ENCODE measurements at places on chromosomes 2 and 18.

DNA sequence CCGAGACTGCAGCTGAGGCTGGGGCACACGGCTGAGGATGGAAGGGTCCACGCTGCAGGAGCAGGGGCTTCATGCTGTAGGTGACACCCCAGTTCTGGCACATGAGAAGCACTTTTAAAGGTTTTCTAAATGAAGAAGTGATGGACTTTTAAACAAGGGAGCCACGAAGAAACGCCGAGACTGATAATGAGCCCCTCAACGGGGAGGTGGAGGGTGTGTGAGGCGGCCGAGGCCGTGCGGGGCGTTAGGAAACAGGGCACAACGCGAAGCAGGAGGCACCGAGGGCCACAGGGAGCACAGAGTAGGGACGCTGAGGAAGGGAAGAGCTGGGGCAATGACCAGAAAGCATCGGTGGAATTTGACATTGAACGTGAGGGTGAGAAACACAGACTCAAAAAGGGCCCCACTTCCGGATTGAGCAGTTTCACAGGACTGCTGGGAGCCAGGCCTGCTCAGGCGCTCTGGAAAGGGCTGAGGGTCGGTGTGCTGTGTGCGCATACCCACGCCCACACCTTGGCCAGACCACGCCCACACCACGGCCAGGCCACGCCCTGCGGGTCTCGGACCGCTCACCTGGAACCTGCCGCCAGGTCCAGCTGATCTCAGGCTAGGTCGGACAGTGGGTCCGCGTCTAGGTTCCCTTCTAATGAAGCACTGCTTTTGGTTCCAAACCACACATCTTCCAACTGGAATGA, 115.7 kb downstream of the GYPC start:
- DNase-seq = no peak

GRCh38 chr2:177123048-177123447, 89.5 kb upstream of the HNRNPA3 start:
- no peak for DNase-seq

GRCh38 chr2:197156771-197157170, 153.8 kb downstream of the ANKRD44 start:
- no peak for DNase-seq

GRCh38 chr2:237593596-237594320, 3.2 kb upstream of the RAB17 start:
- no peak for DNase-seq

- peak; percentile 72 for DNase-seq
Observed at GRCh38 chr2:55014962-55015939, 35.0 kb downstream of the RTN4 start.

DNA sequence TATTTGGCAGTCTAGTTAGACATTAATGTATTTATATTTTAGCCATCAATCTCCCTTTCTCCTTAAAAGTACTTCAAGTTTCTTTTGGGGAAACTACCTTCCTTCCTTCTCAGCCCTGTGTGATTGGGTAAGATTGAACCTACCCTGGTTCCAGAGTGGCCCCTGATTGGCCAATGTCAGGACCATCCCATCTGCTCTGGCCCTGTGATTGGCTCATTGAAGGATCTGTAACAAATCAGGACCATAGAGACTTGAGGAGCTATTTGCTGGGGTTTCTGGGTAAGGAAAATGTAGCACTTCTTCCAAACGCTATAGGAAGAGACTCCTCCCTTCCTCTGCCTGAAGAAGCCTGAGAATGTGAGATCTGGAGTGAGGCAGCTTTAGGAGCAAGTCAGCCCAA, 59.3 kb downstream of the AQP4 start:
- DNase-seq = no peak

DNA sequence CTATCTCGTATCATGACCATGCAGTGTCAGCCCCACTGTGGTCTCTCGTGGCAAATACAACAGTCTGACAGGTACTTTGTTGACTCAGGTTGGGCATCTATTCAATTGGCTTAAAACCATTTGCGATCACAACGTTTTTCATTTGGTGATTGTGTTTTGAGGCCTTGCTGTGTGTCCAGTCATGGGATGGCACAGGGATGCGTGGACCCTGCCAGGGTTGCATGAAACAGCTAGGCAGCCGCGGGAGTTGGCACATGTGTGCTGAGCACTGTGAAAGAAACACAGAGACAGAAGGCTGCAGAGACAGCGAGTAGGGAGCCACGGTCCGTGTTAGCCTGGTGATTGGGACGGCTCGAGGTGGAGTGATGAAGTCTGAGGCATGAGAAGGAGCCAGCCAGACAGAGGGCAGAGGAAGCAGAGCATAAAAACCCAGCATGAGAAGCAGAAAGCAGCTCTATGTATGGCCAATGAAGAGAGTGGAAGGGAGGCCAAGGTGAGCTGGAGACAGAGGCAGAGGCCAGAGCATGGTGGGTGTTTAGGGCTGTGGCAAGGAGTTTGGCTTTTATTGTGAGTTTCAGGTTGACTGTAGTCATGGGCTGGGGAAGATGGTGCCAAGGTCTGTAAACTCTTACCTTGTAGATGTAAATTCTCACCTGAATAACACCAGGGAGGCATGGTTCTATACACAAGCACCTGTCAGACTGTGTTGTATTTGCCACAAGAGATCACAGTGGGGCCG, 31.8 kb upstream of the IL1R1 start:
- no peak for DNase-seq

DNA sequence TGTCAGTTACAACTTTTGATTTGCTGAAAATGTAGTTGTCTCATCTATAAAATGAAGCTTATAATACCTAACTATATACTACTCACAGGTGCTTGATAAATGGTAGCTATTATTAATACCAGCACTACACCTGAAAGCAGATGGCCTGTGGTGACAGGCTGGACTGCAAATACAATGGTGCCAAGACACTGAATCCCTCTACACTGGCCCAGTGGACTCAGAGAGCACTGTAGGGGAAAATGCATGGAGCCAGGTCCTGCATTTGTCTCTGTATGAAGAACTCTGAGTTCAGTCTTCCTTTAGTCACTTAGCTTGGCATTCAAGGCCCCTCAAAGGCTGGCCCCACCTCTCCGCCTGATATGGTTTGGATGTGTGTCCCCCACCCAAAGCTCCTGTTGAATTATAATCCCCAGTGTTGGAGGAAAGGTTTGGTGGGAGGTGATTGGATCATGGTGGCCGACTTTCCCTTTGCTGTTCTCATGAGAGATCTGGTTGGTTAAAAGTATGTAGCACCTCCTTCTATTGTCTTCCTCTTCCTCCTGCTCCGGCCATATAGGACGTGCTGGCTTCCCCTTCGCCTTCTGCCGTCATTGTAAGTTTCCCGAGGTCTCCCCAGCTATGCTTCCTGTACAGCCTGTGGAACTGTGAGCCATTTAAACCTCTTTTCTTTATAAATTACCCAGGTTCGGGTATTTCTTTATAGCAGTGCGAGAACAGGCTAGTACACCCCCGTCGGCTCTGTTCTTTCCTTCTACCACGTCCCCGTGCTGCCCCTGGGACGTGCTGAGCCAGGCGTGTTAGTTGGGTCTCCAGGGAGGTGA, 11.1 kb upstream of the NTSR2 start:
- no peak for DNase-seq

DNA sequence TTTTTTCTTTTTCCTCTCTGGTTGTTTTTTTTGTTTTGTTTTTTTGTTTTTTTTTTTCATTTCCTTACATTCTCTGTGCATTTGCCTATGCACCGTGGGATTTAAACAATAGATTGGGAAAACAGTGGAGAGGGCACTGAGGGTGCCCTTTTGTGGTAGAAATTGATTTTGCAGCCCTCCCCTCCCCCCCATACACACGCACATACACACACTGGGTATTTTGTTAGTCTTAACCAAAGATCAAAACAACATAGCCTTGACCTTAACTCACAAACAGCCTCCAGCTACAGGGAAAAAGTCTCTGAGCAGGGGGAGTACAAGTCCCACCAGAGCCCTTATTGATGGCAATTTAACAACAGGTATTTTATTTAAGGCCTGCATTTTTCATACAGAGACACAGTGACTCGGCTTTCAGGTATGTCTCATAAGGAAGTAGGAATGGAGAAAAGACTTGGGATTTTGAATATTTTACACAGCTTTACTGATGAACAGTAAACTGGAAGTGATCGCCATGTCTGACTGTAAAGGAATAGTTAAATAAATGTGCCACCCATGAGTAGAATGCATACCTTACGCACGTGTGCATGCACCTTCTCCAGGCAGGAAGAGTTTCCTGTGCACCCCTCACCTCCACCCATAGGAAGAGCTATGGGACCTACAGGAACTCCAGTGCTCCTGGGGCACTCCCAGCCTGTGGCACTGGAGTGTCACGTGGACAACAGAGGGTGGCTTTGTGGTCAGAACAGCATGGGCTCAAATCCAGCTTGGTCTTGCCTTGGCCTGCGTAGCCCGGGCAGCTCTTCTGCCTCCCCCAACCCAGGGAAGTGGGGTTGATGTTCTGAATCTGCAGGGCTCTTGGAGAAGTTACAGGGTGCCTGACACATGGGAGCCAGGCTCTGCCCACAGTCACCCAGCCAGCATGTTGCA, 266.4 kb downstream of the ANAPC1 start:
- DNase-seq = peak; percentile 54

- no peak for DNase-seq
Observed at GRCh38 chr18:35495536-35496314, 2.0 kb downstream of the INO80C start.

DNA sequence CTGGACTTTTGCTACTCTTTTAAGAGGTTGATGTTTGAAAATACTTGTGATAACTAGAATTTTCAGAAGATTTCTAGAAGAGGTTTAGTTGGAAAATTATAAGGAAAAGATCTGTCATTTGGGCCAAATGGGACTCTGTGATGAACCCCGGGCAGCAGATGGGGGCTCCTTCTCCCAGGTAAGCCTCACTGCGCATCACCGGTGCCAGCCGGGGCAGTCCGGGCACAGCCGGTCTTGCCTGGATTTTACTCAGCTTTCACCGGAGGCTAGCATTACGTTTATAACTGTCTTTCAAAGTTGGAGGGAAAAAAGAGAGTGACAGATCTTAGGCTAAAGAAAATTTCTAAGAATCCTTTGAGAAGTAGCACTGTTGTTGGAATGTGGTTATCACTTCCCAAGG, 97.4 kb upstream of the B3GNT7 start:
- DNase-seq = no peak

DNA sequence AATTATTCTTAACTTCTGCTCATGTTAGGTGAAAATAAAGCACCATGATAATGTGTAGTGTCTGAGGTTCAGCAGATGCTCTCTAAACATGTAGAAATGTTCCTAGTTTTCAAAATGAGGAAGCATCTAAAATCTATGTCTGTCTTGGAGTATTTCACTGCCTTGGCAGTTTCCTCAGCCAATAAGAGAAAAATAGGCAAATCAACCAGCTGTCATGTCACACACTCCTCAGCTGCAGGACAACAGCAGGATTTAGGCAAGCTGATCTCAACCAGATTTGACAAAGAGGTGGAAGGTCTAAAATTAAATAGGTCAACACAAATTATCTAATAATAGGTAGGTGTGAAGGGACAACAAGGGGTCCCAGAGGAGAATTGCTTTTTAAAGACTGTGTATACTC, 164.1 kb upstream of the BOD1L2 start:
- peak; percentile 39 for DNase-seq

GRCh38 chr2:65175894-65176530, 46.1 kb upstream of the RAB1A start:
- no peak for DNase-seq

GRCh38 chr2:66001538-66001937, 433.4 kb upstream of the MEIS1 start:
- no peak for DNase-seq

DNA sequence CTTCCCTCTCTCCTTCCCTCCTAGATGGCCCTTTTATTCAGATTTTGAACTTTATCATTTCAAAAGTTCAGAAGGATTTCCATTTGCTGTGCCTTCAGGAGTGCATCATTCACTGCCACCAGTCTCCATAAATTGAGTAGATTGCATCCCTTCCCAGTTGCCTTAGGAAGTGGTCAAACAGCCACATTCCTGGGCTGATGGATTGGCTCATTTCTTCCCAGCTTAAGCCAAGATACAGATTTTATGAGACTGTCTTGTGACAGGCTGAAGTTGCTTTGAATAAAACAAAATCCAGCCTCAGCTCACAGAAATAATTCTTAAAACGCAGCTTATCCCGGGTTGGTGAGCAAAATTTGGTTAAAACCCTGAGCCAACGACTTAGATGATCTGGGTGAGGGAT, 9.8 kb downstream of the NRP2 start:
- no peak for DNase-seq

DNA sequence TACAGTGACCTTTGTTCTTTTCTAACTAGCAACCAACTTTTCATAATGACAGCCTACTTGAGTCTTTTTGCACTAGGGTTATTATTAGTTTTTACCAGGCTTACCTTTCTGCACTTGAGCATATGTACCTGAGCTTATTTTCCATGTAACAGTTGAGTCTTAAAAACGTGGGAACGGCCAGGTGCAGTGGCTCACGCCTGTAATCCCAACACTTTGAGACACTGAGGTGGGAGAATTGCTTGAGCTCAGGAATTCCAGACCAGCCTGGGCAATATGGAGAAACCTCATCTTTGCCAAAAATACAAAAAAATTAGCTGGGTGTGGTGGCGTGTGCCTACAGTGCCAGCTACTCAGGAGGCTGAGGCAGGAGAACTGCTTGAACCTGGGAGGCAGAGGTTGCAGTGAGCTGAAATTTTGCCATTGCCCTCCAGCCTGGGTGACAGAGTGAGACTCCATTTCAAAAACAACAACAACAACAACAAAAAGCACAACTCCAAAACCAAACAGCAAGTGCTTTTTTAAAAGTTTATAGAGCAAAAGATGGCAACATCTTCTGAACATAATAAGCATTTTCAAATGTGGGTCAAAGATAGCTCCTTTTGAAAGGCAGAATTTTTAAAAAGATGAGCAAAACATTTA, 57.1 kb upstream of the CD28 start:
- DNase-seq = no peak

GRCh38 chr2:17768894-17769293, 15.0 kb downstream of the GEN1 start:
- DNase-seq = no peak

DNA sequence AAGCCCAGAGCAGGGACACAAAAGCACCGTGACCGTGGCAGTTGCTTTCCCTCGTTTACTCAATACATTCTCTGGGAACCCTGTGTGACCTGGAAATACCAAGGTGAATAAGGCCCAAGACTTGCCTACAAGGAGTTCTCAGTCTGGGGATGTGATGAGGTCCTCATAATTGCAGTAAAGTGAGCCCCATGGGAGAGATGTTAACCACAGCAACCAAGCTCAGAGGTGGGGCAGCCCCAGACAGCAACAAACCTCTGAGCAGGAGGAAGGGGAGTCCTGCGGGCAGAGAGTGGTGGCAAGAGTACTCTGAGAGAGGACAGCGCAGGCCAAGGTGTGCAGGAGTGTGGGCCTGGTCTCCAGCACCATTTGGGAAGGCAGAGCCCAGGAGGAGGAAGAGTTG, 91.6 kb downstream of the TTC32 start:
- DNase-seq = no peak

Data from myocyte (in vitro differentiated cells).